ENCODE measurements at places on chromosomes 7 and 10.

DNA sequence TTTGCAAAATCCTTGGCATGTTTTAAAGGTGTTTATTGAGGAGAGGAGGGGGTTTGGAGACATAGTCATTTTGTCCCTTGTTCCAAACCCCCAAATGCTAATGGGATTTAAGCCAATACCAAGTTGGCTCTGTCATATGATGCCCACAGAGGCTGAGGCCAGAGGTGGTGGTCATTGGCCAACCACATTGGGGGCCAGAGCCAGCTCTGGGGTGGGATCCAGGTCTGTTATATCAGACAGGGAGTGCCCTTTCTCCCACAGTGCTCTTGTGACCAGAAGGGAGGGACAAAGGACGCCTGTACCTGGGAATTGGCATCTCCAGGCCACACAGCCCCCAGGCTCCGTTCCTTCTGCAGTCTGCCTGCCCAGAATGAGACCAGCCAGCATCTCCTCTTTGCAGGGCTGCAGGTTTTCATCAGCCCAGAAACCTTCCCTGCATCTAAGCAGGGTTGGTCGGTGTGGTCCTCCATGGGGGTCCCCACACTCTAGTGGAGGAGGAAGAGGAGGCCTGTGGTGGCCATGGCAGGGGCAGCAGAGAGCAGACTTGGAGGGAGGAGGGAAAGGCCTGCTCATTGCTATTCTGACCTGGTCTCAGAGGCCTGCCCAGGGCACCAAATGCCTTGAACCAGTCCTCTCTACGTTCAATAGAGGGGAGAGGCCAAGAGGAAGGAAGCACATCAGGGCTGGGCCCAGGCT, 17.9 kb downstream of the ADCYAP1R1 start:
- no peak for DNase-seq

DNA sequence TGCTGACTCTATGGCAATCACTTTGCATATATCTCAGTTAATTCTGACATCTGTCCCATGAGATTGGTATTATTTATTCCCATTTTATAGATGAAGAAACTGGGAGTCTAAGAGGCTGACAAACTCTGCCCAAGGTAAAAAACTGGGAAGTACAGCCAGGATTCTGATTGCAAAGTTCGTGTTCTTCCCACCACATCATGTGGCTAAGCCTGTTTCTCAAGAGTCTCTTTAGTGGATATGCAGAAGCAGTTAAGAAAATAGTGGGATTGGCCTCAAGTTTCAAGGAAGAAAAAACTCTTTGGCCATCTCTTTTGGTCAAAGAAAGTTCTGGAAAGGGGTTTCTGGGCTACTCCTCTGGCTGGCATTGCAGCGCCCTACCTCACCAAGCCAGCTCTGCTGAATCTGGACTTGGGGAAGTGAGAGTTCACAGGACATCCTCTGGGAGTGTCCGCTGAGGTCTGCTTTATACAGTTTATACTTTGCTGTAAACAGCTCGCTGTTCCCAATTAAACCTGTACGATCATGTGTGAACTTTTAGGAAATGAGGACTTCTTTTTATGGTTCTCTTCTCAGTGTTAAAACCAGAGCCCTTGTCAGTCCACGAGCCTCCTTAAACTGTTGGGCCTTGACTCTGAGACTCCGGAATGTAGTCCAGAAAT, 12.2 kb upstream of the BMPR1A start:
- DNase-seq: no peak

DNA sequence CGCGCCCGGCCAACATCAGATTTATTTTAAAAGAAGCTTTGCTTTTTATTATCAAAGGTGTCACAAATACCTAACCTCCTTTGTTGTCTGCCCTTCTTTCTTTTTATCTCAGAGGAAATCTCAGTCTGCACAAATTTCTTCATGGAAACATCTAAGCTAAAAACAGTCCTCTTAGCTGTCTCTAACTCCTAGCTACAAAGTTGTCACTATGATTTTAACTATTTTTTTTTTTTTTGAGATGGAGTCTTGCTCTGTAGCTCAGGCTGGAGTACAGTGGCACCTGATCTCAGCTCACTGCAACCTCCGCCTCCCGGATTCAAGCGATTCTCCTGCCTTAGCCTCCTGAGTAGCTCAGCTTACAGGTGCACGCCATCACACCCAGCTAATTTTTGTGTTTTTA, 7.3 kb downstream of the TRA2A start:
- DNase-seq: no peak

DNA sequence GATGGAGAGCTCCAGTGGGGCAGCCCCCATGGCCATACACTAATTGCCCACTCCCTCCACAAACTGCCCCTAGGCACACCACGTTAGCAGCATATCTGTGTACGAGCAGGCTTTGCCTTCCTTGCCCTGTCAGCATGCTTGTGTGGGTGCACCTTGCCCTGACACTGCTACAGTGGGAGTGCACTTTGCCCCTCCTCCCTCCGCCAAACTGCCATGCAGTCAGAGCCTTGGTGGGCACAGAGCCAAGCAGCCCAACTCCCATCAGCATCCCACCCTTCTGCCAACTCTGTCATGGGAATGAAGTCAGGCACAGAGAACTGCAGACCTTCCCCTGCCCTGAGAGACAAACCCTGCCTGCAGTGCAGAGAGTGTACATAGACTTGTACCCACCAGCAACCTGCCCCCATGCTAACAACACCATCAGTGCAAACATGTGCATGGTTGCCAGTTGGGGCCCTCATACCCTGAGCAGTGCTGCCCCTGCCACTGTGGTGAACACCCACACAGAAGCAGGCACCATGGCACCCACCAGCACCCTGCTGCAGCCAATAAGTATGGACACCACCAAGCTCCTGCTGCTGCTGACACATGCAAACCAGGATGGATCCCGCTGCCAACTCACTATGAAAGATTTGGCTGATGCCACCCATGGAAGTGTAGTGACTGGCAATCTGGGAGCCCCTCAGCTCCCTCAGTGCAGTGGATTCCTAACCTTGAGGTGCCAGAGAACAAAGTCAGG, 1197.7 kb upstream of the CELF2 start:
- no peak for DNase-seq

- DNase-seq: no peak
These were observed 37.6 kb downstream of the KLF6 start for GRCh38 chr10:3747248-3747960.

- DNase-seq: no peak
These were observed 33.2 kb downstream of the COL17A1 start for GRCh38 chr10:104052431-104052830.

DNA sequence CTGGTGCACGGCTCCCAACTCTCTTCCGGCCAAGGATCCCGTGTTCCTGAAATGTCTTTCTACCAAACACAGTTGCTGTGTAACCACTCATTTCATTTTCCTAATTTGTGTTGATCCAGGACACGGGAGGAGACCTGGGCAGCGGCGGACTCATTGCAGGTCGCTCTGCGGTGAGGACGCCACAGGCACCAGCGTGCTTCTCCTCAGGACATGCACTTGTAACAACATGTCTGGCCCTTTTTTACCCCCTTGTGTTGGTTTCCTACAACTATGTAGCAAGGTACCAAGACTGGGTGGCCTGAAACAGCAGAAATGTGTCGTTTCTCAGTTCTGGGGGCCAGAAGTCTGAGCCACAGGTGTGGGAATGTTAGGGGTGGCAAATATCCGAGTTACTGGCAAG, 18.2 kb downstream of the CALML5 start:
- DNase-seq: no peak
